ENCODE measurements at places on chromosomes 12 and 14.
A peak's percentile ranks its signal among the peaks of the same experiment; 100 is the strongest.

DNA sequence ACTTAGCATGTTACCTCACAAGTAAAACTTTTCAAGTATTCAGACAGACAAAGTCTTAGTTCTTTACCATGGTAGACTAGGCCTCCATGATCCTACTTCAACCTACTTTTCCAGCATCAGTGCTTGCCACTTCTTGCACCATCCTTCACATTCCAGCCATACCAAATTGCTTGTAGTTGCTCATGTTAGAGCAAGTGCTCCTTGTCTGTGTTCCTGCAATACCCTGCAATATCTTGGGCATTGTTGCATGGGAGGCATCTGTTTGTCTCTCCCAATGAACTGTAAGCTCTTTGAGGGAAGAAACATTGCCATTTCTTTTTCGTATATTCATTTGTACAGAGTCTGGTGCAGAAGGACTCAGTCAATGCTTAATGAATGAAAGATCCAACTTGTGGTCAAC lies 78.0 kb downstream of the SRGAP1 start:
- DNase-seq: no peak

DNA sequence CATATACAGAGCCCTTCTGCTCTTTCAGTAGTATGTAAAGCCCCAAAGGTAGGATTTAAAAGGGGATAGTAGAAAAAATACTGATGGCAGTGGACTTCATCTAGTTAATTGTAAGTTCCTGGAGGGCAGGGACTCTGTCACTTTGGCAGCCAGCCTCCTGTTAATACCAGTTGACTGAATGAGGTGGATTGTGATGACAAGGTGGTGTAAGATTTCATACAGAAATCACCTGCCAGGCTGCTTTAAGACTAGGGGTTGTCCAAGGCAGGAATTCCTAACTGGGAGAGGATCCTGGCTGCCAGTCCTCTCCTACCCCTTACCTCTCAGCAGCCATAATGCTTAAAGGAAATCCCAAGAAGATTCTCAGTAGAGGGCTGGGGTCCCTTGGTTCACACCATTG lies 7.3 kb downstream of the DYRK2 start:
- no peak for DNase-seq

DNA sequence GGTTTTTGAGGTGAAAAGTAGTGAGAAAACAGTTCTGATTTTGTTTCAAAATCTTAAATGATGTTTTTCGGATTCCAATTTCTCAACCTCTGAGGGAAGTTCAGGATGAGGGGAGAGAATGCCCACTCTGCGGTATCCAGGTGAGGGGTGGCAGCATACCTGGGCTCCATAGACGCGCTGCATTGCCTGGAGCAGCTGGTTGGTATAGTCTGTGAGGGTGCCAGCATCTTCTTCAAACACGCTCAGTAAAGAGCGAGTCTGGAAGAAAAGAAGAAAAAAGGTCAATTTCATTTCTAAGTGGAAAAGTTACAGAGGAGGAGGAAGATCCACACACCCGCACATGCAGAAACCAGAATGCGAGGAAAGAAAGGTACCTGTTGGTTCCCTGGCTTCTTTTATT lies 7.0 kb downstream of the APPL2 start:
- DNase-seq: no peak

GRCh38 chr14:94884616-94885230 lies 114.8 kb upstream of the GSC start:
- no peak for DNase-seq

- DNase-seq: peak; percentile 64
Measured at GRCh38 chr12:30823156-30823699, 68.5 kb upstream of the CAPRIN2 start.

DNA sequence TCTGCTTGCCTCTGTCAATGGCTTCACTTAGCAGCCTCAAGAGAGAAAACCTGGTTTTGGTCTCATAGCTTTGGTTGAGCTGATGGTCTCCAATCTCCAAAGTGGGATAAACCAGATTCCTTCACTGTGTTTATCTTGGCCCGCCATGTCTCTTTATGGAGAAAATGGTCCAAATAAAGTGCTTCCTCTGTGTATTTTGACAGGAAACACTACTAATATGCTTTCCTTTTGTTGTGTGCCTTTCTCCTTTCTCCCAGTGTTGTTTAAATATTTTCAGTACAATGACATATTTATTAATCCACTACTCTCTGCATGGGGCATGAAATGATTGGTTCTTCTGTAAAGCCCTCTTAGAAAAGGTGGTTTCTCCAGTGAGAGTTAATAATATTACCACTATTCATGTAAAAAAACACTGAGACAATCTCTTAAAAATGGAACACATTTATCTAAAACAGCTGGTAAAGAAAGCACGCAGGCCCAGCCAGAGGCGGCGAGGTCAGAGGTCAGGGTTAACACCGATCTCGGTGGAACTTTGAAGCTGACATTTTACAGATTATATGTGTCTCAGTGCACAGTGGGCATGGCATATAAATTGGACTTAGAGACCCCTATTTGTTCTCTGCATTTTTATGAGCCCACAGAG lies 24.2 kb downstream of the TMEM30B start:
- no peak for DNase-seq

DNA sequence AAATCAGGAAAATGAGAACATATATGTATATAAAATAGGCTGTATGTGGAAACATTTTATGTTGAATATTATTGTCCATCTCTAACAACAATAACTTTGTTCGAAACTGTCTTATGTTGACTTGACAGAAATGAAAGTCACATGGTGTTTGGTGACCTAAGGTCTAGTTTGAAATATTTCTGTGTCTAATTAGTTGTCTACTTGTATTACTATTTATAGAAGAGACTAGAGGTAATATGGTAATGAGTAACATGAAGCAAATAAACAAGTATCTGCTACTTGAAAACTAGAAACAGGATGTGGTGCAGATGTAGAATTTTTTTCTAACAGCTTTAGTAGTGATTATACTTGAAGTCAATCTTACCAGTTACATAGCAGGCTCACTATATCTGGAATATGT lies 3.9 kb downstream of the GPHN start:
- DNase-seq: no peak

- DNase-seq: no peak
Measured at GRCh38 chr14:105877645-105878044, 351.3 kb downstream of the TMEM121 start.

DNA sequence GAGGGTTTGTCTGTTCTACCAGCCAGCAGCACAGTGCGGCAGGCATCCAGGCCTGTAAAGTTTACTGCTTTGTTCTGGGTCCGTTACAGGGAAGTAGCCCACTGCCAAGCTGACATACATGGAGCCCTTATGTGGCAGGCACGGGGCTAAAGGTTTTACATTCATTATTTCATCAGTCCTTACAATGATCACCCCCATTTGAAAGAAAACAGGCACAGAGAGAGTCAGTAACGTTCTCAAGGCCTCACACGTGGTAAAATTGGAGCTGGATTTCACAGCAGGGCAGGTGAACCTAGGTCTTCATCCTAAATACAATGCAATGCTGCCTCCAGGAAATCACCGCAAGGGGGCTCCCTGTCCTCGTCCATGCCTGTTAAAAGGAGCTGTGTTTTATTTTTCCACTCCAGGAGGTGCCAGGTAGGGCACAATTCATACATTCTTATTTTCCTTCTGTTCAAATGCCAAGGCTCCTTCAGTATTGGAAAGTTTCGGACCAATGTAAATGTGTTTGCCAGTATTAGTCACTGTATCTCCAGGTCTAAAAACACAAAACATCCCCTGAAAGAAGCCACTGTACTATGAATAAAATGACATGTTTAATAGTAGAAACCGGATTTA lies 172.2 kb upstream of the GZMB start:
- DNase-seq: peak; percentile 78

DNA sequence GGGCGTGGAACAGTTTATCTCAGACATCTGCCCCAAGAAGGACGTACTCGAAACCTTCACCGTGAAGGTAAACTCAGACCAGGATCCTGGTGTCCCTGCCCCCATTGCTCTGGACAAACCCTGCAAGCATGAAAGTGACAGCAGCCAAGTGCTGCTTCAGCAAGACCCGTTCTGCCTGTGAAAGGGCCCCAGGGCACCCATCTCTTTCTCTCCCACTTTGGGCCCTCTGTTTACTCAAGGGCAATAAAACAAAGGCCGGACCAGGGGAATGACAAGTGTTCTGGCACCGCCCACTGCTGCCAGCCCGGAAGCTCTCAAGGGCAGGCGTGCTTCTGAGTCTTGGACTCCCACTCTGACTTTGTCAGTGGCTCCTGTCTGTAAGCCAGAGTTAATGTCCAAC lies 35.3 kb downstream of the CD9 start:
- no peak for DNase-seq

DNA sequence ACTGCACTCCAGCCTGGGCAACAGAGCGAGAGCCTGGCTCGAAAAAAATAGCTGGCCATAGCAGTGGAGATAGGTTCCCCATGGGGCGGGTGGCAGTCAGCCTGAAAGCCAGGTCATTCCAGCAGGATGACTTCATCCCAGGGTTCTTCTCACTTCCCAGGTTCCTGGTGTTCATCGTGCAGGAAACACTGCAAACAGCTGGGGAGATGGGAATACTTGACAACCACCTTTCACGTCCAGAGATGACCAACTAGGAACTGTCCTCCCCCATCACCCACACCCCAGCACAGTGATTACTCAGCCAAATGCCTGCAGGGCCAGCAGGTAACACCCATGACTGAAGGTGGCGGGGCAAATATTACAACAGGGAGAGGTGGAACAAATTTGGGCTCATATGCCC lies 1.7 kb downstream of the VSIG10 start:
- peak; percentile 9 for DNase-seq

DNA sequence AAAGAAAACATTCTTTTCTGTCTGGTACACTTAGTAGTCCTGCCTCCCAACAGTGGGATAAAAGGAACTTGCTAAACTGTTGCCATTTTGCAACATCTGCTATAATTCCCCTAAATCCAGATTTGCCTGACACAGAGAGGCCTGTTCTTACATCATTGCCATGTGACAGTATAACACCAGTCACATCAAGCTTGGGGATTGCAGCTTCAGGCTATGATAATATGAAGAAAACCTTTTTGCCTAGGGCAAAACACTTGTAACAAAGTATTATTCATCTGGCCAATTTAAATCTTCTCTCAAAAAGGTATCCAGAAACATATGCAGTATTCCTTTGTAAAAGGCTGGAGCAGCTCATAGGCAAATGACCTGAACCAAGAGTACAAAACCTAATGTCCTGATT lies 80.9 kb upstream of the OTX2 start:
- DNase-seq: no peak

GRCh38 chr14:94643316-94644101 lies 31.3 kb downstream of the SERPINA3 start:
- no peak for DNase-seq

- no peak for DNase-seq
Measured at GRCh38 chr12:58412461-58413060, 471.2 kb downstream of the ATP23 start.

- no peak for DNase-seq
Measured at GRCh38 chr14:34452258-34452822, 9.7 kb downstream of the SPTSSA start.

DNA sequence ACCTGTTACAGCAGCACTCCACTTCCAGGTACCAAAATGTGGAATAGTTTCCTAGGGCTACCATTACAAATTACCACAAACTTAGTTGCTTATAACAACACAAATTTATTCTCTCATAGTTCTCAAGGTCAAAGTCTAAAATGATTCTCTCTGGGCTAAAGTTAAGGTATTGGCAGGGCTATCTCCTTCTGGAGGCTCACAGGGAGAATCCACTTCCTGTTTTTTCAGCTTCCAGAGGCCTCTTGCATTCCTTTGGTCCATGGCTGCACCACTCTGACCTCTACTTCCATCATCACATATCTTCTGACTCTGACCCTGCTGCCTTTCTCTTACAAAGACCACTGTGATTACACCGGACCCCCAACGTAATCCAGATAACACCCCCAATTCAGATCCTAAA lies 2.9 kb upstream of the GARIN6 start:
- DNase-seq: no peak

DNA sequence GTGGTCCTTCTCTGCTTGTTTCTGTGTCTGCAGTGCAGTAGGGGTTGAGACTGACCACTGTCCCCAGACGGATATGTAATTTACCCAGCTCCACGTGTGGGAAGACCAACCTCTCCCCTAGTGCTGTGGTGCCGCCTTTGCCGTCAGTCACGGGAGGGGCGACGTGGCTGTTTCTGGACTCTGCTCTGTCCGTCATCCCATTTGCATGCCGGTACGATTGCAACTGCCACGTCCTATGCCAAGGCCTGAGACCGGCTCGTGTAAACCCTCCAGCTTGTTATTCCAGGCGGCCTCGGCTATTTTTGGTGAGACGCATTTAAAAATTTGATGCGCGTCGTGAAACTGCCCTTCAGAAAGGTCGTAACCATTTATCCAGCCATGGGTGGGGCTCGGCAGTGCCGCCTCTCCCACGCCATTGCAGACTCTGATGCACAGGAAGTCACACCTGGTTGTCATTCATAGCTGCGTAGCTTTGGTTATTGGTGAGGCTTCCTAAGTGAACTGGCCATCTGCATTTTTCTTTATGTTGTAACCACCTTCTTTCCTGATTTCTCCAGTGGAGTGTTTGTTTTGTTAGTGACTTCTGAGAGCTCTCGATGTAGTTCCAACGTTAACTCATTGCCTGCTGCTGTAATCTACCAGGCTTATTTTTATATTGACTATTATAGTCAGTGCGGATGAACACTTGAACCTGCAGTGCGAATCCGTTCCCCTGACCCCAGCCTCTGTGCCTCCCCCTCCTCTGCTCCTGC lies 75.1 kb downstream of the ADGRD1 start:
- no peak for DNase-seq

GRCh38 chr12:25023808-25024207 lies 74.9 kb upstream of the BCAT1 start:
- DNase-seq: no peak

DNA sequence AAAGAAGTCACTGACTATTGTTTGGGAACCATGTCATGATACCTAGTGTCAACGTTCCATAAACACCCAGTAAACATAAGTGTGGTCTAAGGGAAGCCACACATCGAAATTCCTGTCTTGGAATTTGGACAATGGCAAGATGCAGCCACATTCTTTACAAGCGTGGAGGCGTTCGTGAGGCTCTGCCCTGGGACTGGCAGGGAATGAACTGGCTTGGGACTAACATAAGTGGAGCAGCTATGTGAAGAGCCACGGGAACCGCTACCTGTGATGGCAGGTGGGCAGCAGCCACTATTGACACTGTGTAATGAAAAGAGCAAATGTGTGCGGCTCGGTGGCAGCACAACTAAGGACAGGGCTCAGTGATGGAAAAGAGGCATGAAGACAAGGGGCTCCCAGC lies 10.0 kb upstream of the NRIP2 start:
- no peak for DNase-seq

- DNase-seq: no peak
Measured at GRCh38 chr12:16530268-16530850, 75.6 kb downstream of the LMO3 start.

DNA sequence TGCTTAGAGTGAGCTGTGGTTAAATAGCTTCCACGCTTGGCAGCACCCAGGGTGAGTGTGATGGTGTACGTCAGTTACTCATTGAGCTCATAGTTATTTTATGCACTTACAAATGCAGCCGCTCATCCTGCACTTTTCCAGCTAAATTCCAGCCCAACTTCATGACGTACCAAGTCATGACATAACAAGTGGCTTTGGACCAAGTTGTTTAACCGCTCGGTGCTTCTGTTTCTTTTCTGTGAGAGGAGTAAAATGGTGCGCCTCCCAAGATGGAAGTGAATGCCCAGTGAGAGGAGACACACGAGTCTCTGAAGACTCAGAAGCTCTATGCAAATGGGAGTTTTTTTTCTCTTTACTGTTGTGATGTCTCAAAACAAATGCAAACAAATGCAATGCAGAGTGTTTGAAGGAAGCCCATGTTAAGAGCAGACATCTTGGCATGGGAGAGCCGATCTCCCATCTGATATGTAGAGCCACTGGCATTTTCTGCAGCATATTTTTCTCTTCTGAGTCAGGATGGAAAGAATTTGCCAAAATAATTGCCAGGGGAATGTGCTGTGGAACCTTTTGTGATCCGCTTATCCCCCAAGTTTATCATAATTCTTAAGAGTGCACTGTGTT lies 72.2 kb downstream of the FBXW8 start:
- no peak for DNase-seq

Data from endothelial cell (in vitro differentiated cells).